ENCODE measurements at places on chromosomes 2 and 18.

DNA sequence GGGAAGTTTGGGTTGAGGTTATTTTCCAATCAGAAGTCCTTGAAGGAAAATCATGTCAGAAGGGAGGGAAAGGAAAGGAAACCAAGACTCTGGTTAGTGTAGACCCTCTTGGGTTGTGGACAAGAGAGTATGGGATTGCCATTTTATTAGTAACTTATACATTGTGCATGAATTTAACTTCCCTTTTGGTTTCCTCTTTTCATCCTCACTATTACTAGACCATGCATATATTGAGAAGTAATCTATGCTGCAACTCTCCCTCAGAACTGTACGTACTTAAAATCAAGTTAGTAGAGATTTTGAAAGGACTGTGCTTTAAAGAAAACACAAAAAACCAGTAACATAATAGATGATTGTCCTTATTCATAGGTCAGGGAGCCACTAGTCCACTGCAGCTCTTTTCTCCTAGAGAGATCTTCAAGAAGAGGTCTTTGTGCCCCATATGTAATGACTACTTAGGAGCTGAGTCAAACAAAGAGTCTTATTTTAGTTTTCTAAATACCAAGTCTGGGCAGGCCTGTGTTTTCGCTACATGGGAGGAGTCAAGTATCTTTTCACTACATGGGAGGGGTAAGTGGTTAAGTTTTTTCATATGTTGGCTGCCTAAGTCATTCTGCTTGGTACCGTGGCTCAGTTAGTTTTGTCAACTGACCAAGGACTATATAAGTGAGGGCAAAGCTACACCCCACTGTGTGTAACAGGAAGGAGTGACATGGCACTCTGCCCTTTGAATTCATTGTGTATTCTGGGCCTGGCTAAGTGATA lies 25.2 kb upstream of the FAM117B start:
- no peak for DNase-seq

- DNase-seq = no peak
These were observed 189.8 kb downstream of the LTBP1 start for GRCh38 chr2:33136566-33136965.

DNA sequence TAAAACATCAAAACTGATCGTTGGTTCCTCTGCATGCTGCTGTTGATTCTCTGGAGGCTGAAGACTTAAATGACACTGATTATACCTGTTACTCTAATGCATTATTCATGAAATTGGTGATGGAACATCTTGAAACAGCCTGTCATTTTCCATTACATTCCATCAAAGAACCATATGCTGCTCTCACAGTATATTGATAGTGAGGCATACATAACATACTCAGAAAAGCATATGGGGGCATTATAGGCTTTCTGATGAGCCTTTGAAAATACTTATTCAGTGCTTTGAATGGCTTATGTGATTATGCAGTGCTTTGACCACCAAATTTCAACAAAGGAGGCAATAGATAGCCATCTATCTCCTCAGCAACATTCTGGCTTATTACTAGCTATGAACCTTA lies 392.1 kb downstream of the CDH19 start:
- no peak for DNase-seq

GRCh38 chr18:3906116-3906750 lies 456.3 kb downstream of the TGIF1 start:
- DNase-seq = no peak

DNA sequence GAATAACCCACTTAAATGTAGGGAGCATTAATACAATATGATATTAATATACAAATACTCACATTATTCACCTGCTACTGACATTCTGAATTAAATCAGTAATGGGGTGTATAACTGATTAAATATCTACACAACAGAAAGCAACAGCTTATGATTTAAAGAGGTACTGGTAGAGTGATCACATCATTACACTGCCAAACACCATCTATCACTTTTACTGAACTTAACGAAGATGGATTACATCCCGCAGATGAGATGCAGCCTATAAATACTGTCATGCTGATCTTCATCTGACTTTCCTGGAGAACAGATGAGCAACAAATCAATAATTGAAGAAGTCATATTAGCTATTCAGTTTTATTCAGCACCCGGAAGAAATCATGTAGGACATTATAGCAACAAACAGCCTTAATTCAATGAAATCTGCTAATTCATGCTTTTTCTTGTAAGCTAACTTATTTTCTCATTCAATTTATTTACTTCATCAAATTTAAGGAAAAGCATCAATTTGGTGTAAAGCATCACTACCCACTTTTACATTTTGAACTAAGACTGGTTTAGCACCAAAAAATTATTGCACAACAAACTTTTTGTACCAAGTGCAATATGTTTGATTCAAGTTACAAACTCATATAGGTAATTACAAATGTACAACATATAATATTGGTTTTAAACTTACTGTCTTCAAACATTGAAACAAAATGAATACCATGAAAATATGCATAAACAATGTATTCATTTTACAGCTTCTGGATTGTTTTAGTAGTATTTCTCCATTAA lies 1509.0 kb downstream of the LRP1B start:
- no peak for DNase-seq

DNA sequence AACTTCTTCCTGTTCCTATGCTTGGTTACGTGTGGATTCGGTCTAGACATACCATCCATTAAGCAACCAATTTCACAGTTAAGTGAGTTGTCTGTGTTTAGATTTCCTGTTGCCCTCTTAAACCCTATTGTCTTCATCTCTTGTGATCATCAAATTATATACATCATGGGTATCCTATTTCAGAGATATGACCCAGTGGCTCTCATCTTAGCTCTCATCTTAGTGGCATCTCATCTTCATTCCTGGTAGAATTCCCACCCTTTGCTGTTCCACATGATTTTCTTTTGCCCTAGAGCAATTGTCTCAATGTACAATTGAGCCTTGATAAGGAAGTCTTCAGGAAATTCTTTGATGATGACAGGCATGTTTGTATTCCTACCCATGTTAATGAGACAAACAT lies 29.4 kb upstream of the FN1 start:
- no peak for DNase-seq

DNA sequence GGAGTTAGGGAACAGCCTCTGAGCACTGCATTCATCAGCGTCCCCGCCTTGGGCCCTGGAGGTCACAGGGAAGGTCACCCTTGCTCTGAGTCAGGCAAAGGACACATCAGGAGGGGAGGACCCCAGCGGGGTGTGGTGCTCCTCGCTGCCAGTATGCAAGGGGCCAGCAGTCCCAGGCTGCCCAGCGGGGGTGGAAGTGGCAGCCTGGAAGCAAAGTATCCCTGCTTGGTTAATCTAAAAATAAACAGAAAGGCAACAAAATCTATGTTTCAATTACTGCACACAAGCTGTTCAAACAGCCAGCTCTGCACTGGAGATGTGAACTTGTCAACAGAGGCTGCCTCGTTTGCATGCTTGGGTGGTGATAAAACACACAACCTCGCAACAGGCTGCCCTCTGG lies 164.1 kb downstream of the KLHL29 start:
- DNase-seq = no peak

- DNase-seq = no peak
These were observed 16.1 kb downstream of the CPSF3 start for GRCh38 chr2:9439536-9439935.

GRCh38 chr2:122340246-122340645 lies 584.8 kb downstream of the TSN start:
- no peak for DNase-seq

GRCh38 chr2:118102433-118103082 lies 14.3 kb downstream of the INSIG2 start:
- DNase-seq = no peak
